ENCODE measurements at places on chromosomes 3 and 15. TPM values are rescaled to one million over a fixed set of nuclear protein-coding genes. Genes with fewer than 3 reads are reported as not detected.

SCAMP5 gene
- 47.8 TPM for total RNA-seq

TRPM7 gene
- total RNA-seq: 35.1 TPM

CEP70 gene
- total RNA-seq: 31.1 TPM

ECT2 gene
- total RNA-seq: 81.3 TPM

MEGF11 gene
- 1.2 TPM for total RNA-seq

SH2D7 gene
- total RNA-seq: not detected

DUOXA2 gene
- total RNA-seq: not detected

STX19 gene
- total RNA-seq: not detected
